ENCODE measurements at places on chromosomes 4 and X. TPM values are rescaled to one million over a fixed set of nuclear protein-coding genes. Genes with fewer than 3 reads are reported as not detected.

DNA sequence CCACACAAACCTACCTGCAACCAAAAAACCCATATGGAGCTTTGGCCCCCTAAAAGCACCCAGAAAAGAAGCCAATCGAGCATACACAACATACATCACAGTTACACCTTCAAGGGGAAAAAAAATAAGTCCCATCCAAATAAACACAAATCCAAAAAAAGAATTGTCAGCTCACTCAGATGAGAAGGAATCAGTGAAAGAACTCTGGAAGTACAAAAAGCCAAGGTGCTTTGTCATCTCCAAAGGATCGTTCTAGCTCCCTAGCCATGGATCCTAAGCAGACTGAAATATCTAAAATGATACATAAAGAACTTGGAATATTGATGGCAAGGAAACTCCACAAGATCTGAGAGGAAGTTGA is 119.2 kb downstream of the NEK1 start:
- no peak for DNase-seq

ZNF41 gene
- total RNA-seq, result 6.5 TPM

HS6ST2 gene
- not detected for total RNA-seq

- no peak for DNase-seq
Observed at GRCh38 chr4:94871644-94872305, 114.0 kb downstream of the BMPR1B start.

DNA sequence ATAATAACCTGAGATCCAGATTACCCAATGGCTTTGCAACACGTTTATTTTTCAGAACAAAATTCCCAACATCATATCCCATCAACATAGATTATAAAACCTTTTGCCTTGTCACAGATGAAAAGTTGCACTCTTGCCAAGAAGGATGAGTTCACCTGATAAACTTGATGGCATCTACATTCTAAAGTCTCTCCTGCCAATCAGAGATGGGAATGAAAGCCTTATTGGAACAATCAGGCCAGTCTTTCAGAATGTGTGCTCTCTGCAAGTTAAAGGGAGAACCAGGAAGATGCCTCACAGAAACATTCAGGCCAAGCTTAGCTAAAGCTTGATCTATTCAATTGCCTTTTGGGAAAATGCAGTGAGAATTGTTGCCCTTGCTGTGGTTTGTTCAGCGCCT is 1.3 kb downstream of the LPAR4 start:
- DNase-seq, result no peak

GRCh38 chrX:1274786-1275185 is 6.2 kb downstream of the CSF2RA start:
- no peak for DNase-seq

NOX1 gene
- not detected for total RNA-seq

DNA sequence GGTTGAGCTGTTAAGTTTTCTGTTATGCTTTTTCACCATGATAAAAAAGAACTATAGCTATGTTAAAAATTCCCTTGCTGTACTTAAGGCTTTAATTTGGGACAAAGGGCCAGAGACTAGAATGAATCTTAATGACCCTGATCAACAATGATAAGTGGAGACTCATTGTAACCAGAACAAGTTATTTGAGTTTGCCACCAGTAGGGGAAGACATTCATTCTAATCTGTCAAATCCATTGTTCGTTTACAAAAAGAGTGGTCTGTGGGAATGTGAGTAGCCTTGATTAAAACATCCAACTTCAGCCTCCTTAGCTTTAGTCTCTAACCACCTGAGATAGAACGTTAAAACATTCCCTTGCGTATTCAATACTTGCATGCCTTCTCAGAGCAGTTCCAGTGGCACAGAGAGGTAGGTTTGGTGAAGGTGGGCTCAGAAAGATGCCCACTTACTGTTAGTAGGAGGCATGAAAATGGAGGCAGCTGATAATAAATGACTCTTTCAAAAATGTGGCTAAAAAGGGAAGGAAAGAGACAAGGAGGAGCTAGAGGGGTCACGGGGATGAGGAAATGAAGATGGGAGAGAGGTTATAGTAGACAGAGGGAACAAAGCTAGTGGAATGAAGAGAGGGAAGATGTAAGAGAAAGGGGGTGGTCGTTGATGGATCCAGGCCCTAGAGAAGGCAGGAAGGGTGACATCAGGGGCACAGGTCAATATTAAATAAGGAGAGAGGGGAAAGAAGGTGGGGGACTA is 66.2 kb downstream of the EGF start:
- DNase-seq, result no peak

DNA sequence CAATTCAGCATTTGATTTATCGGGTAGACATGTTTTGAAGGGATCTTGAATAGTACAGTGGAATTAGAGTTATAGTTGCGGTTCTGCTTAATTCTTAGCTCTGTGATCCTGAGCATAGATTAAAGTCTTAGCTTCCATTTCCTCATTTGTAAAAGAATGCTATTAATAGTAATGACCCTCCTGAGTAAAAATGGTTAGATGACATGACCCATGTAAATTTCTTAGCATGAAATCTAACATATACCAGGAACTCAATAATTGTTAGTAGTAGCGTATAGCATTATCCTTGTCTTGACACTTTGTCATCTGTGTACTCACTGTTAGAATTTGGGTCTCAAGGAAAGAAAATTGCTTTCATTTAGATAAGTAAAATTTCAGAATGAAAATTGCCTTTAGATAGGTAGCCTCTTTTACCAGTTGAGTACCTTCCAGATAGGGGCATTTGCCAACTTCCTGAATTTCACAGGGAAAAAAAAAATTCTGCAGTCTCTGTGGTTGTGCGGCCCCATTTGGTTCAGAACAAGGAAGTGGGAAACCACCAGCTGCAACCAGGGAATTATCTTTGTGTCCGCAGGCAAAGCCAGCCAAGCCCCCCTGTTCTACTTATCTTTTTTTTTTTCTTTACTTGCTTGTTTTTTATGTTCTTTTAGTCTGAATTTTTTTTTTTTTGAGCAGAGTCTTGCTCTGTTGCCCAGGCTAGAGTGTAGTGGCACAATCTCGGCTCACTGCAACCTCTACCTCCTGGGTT is 86.9 kb downstream of the TMEM164 start:
- no peak for DNase-seq

- DNase-seq, result no peak
Observed at GRCh38 chr4:8699479-8700145, 107.0 kb downstream of the CPZ start.

DNA sequence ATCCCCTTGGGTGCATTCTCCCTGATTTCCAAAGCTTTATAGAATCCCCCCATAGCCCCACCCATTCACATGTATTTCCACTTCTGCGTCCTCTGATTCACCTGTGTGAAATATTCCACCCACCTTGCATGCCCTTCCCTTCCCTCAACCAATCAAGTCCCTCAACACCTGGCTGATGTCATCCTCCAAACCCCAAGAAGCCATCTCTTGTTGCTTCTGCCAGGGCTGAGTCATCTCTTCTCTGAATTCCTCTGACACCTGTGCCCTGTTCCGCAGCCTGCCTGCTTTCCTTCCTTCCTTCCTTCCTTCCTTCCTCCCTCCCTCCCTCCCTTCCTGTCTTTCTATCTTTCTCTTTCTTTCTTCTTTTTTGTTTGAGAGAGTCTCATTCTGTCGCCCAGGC is 9.9 kb downstream of the CRMP1 start:
- DNase-seq, result no peak

LANCL3 gene
- total RNA-seq, result 0.03 TPM

ZNF711 gene
- 9.3 TPM for total RNA-seq

DNA sequence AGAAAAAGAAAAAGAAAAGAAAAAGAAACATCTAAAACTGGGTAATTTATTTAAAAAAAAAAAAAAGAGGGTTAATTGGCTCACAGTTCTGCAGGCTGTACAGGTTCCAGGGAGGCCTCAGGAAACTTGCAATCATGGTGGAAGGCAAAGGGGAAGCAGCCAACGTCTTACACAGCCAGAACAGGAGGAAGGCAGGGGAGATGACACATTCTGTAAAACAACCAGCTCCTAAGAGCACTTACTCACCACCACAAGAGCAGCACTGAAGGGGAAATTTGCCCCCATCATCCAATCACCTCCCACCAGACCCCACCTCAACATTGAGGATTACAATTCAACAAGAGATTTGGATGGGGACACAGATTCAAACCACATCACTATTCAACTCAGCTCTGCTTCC is 36.8 kb upstream of the TMEM184C start:
- no peak for DNase-seq

DNA sequence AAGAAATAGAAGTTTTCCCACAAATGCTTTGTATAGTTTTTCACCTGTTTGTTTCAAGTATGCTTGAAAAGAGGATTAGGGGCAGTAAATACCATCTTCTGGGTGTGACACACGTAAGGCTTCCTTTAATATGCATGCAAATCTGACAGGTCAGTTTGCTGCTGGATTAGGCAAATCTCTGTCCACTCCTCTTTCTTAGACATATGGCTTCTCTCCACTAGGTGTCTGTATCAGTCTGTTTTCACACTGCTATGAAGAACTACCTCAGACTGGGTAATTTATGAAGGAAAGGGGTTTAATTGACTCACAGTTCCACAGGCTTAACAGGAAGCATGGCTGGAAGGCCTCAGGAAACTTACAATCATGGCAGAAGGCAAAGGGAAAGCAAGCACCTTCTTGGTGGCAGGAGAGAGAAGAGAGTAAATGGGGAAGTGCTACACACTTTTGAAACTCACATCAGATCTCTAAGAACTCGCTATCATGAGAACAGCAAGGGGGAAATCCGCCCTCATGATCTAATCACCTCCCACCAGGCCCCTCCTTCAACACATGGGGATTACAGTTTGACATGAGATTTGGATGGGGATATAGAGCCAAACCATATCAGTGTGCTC is 66.9 kb downstream of the TAB3 start:
- no peak for DNase-seq

DNA sequence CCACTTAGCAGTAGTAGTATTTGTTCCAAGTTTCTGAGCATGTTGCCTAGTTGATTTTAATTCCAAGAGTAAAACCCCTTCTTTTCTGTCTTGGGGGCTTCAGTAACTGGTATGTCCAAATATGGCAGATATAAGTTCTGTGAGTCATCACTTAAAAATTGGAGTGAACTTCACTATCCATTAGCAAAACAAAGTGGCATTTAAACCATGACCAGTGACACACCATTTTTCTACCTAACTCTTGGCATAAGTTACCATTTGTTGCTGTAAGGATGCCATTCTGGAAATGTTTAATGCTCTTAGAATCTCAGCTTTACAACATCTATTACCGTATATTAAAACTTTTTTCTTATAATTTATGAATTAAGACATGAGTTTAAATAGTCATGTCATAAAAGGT is 102.0 kb downstream of the CBR4 start:
- no peak for DNase-seq

ZNF595 gene
- total RNA-seq, result 7.8 TPM

GRCh38 chr4:96630839-96631238 is 790.9 kb downstream of the PDHA2 start:
- DNase-seq, result no peak

GPR34 gene
- not detected for total RNA-seq

All from SJSA1 (cell line).